ENCODE measurements at places on chromosomes 6 and 20. TPM values are rescaled to one million over a fixed set of nuclear protein-coding genes. Genes with fewer than 3 reads are reported as not detected.

DNA sequence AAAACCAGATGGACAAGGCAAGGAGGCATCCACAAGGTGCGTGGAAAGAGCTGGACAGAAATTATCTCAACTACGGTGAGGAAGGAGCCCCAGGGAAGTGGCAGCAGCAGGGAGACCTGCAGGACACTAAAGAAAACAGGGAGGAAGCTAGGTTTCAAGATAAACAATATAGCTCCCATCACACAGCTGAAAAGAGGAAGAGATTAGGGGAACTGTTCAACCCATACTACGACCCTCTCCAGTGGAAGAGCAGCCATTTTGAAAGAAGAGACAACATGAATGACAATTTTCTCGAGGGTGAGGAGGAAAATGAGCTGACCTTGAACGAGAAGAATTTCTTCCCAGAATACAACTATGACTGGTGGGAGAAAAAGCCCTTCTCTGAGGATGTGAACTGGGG, 26.8 kb downstream of the TRMT6 start:
- DNase-seq: no peak

DNA sequence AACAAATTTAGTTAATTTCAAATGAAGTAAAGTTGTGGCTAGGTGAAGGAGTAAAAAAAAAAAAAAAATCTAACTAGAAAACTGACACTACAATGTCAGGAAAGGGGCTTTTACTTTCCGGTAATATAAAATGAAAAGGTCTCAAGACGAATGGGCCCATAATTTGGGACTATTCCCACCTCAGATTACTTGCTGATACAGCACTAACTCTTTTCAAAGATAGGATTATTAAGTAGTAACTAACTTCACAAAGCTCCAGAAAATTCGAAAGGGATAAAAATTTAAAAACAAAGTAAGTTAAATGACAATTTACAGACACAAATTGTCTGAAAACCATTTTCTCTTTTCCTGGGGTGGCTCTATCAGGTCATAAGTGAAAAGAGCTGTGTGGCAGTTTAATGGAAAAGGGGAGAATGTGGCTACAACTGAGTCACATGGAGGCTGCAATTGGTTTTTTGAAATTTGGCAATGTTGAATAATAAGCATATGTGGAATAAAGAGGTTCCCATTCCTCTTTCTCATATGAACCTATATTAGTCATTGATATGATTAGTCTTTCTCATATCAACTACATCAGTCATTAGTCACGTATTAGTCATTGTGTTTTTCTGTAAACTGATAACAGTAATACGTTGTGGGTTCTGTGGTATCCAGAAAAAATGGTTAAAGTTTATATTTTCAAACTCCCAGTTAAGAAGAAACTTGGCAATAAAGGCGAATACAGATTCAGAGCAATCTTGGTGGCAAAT, 78.0 kb downstream of the RWDD2A start:
- no peak for DNase-seq

DNA sequence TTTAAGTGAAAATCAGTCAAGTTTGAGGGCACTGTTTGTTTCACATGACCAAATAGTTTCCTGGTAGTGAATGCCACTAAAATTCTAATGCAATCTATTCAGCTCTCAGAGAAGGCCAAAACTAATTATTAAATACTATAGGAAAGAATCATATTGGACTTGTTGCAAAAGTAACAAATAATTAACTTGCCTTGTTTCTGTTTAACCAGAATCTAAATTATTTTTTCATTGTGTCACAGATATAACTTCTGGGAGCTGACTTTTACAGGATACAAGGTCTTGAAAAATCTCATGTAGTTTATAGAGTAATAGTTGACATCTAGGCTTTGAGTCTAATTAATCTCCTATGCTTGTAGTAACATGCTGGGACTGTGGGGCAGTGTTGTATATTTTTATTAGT, 44.5 kb downstream of the PRSS35 start:
- DNase-seq: no peak

The TMEM244 gene
- polyA plus RNA-seq: not detected

DNA sequence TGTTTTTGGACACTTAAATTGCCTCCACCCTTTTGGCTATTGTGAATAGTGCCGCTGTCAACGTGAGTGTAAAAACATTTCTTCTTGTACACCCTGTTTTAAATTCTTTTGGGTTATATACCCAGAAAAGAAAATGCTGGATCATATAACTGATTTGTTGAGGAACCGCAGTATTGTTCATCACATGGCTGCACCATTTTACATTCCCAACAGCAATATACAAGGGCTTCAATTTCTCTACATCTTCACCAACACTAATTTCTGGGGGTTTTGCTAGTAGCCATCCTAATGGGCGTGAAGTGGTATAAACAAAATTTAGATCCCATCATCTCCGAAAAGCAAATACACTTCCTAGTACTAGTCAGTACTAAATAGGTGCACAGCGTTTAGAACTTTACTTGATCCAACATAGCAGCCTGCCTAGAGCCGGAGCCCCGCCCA, 579 bp upstream of the BPHL start:
- DNase-seq: no peak

DNA sequence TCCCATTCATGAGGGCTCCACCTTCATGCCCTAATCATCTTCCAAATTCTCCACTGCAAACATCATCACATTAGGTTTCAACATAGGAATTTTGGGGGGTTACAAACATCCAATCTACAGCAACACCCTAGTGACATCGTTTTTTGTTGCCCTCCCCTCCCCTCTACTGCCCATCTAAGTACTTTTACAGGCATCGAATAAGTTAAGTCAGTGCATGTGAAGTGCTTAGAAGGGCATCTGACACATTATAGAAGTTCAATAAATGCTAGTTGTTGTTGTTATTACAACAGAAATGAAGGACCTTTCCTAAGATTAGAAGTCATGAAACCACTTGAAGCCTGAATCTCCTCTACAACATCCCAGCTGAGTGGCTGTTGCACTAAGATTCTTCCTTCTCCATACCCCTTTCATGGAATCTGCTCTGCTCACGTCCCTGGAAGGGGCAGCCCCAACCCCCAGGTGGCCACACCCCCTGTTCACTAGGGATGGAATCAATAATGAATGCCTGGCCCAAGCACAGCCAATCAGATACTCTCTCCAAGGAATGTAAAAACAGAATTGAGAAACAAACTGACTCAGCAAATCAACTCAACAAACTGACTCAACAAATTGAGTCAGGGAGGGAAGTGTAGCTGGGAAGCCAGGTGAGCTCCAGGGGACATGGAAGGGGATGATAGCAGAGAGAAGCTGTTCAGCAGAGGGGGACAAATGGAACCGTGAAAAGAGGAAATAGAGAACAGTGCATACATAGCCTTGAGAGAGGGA, 3.9 kb upstream of the LRP11 start:
- no peak for DNase-seq

The AGER gene
- 7.6 TPM for polyA plus RNA-seq

- no peak for DNase-seq
Measured at GRCh38 chr20:10662661-10663458, 10.9 kb downstream of the JAG1 start.

DNA sequence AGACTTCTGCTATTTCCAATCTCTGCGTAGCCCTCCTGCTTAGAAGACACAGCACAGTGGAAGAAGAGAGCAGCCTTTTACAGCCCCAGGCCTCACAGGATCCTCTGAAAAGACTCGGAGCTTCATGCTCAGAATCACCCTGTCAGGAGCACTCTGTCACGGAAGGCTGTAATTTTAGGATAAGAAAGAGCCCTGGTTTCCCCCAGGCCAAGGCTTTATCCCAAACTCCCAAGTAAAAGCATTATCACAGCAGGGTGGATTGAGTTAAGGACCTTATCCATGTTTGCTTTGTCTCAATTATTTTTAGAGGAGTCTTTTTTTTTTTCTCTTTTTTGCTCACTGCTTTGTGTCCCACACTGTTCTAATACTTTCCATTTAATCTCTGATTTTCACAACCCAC, 39.2 kb downstream of the ANKS1A start:
- DNase-seq: no peak

GRCh38 chr6:70474751-70475150, 61.4 kb downstream of the FAM135A start:
- DNase-seq: no peak

The RAET1L gene
- not detected for polyA plus RNA-seq

GRCh38 chr20:21101453-21101931, 4.7 kb downstream of the LINC00237 start:
- DNase-seq: no peak

DNA sequence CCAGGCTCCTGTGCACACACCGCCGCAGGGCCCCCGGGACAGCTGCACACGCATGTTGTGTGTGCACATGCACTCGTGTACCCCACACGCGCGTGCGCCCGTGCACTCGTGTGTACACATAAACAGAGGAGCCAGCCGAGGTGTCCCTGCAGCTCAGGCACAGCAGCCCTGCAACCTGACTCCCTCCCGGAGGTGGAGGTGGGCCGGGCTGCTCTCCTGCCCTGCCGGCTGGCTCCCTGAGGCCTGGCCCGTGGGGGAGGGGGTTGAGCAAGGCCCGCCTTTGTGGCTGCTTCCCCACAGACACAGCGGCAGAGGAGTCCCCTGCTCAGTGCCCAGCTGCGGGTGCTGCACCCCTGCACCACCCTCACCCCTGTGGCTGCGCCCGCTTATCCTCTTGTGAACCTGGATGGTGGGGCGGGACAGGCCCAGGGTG, 624 bp downstream of the RBBP8NL start:
- DNase-seq: no peak

The TRDN gene
- 0.09 TPM for polyA plus RNA-seq

The C6orf58 gene
- polyA plus RNA-seq: not detected

Data from urinary bladder (tissue), 4 donors.